Left ventricle myocardium inferior (tissue), 1 donor: ENCODE measurements at places on chromosomes 13 and 19.

DNA sequence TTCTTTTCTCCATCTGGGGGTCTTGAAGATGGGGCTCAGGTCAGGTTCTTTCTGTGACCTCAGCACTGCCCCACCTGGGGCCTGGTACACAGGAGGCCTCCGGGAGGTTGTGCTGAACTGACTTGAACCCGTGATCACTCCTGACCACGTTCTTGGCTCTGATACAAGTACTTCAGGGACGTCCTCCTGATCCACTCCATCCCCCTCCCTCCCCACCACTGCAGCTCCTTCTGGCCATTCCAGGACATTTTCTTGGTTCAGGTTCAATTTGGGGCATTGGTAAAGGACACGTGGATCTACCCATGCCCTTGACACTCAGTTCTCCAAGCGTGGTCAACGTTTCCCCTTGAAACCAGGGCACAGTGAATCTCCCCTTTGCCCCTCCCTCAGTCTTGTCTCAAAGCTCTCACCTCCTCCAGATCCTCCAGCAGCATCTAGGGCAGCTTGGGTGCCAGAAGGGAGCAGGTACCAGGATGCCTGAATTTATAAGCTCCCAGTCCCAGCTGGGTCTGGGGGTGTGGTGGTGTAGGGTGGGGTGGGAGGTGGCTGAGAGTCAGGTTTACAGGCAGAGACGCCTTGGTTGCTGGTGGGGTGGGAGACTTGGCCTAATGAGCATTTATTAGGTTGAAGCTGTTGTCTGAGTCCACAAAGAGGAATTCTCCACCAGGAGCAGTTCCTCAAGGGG lies at the start of gene KLK15:
KLK15 (minus strand) TSS at position 458 of the 685 bp plus-strand sequence. CDS start 2,082 bp downstream, outside the sequence.
- DNase-seq: no peak

GRCh38 chr13:44738463-44738862 lies 162.3 kb upstream of the TSC22D1 start:
- DNase-seq: no peak

DNA sequence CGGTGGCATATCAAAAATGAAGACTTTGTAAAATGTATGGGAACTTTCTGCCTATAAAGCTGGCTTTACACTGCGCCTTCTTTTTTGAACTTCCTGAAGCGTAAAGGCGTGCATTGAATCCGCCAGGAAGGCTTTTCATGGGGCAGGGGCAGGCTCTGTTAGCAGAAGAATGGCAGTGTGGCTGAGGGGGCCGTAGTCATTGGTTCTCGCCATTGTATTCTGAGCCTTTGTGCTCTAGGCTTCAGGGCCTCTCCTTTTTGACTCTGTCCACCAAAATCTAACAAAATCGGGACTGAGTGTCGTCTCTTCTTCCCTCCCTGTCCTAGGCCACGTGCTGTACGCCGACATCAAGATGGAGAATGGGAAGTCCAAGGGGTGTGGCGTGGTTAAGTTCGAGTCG lies 14.1 kb downstream of the PRAM1 start:
- no peak for DNase-seq

GRCh38 chr19:35851213-35852028 lies 883 bp downstream of the NPHS1 start:
- no peak for DNase-seq

DNA sequence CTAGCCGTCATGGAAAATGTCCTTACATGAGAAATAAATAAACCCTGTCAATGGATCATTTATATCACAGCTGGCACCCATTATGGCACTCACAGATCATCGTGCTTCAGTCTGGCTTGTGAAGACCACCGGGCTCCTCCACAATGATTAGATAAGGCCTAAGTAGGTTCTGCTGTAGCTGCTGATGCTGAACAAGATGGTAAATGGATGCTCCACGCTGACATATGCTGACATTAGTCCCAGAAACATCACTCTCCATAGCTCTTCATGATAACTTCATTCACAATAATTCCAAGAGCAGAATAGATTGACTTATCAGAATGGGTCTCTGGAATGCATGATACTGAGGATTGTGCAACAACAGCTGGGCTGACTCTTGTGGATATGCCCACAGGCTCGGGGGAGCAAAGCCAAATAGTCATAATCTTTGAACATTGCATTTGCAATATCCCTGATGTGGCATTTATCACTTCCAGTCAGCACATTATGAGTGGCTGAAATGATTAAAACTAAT lies 63.8 kb upstream of the RXFP2 start:
- DNase-seq: no peak

- no peak for DNase-seq
Observed at GRCh38 chr13:42728507-42729180, 52.7 kb upstream of the FAM216B start.

- DNase-seq: no peak
Observed at GRCh38 chr19:45340232-45340898, at the start of gene KLC3. TSS of gene KLC3 (plus strand) at chr19:45340750. CDS start at chr19:45345542, 4,792 bp downstream.

DNA sequence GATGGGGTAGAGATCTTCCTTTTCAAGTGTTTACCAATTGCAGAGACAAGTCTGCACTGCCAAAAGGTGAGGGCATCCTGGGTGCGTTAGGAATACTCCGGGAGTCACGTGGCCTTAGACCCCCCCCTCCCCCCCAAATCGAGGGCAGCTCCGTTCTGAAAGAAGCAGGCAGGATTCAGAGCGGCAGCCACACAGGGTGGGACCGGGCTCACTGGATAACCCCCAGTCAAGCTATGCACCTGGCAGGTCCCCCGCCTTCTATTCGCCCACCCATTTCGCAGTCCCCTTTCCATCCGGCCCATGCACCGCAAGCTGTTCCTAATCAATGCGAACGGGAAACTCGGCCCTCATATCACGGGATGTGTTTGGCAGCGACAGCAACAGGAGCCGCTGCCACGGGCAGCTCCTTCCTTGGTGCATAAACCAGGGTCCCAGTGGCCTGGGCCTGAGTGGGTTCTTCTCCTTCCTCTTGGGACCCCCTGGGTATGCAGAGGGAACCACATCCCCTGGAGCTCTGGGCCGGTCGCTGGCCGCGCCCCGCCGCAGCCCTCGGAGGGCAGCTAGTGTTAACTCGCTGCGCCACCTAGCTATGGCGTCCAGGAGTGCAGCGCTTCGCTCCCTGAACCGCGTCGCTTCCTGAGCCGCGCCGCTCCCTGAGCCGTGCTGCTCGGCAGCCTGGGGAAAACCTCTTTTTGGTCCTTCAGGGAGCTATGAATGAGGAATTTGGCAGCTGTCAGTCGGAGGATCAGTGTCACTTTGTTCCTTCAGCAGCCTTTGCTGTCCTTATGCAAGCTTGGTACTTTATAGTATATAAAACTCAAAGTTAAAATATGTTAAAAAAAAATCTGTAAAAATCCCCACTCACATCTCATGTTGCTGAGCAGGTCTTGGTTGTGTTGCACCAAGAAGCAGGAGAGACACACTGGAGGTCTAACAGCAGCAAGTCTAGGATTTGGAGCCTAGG lies 41.4 kb downstream of the LYL1 start:
- DNase-seq: peak; percentile 89

DNA sequence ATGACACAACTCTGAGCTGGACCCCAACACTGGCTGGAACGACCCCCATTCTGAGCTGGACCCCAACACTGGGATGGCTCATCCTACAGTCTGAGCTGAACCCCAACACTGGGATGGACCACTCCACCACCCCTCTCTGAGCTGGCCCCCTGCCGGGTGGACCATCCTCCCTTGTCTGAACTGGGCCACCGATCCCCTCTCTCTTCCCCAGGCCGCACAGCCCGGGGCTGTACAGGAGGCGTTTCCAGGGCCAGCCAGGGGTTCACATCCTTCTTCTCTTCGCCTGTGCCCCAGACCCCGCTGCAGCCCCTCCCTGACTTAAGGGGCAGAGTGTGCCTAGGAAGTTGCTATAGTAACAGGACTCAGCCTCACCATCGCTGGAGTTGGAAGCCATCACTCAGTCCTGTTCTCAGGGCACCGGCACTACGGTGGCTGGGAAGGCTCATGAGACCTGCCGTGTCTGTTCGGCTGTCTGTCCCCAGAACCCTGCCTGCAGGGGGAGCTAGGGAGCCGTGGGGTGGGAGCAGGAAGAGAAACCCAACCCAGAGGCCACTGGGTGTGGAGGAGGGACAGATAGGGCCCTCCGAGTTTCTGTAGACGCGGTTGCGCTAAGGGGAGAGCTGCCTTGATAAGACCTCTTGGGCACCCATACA lies 3.7 kb downstream of the PRKACA start:
- peak; percentile 42 for DNase-seq

DNA sequence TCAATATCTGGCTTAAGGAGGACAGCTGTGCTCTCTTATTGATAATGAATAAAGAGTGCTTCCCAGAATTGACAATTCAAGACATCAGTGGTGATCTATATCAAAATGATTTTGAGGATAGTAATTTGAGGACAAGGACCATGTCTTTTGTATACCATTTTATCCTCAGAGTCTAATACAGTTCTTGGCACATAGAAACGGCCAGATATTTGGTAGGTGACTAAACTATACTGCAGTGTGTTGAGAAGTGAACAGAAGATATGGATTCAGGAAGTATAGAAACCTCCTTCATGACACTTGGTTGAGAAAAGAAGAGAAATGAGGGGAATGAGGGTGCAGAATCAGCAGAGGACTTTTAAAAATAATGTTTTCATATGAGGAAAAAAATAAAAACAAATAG lies 16.1 kb upstream of the LMO7 start:
- no peak for DNase-seq

- no peak for DNase-seq
Observed at GRCh38 chr13:93689333-93689732, 462.7 kb downstream of the GPC6 start.

GRCh38 chr19:33133438-33134031 lies 1.6 kb downstream of the WDR88 start:
- DNase-seq: no peak

DNA sequence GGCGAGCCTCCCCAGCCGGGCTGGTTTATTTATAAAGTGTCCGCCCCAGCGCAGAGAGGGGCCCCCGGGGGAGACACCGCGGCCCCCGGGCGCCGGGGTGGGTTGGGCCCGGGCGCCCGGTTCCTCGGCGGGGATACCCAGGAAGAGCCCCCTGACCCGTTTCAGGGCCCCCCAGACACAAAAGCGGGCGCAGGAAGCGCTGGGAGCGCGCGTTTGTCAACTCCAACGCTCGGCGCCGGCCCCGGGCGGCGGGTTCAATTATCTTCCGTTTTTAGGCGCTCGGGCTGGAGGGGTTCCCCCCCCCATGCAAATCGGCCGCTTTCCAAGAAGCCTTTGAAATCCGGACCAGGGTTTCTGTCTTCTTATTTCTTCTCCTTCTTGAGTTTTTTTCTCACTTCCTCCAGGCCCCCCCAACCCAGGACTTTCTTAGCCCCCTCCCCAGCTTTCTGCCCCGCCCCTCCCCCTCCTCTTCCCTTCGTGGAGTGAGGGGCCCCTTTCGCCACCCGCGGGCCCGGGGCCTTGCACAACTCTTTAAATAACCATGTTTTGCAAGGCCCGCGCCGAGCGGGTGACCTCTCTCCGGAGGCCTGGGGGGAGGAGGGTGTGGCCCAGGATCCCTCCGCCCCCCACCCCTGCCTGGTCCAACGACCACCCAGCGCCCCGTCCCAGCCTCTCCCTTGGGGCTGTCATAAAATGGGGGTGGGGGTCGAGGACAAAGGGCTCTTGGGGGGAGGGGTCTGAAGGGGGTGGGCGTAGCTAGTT lies 935 bp downstream of the ARID3A start:
- DNase-seq: peak; percentile 70

DNA sequence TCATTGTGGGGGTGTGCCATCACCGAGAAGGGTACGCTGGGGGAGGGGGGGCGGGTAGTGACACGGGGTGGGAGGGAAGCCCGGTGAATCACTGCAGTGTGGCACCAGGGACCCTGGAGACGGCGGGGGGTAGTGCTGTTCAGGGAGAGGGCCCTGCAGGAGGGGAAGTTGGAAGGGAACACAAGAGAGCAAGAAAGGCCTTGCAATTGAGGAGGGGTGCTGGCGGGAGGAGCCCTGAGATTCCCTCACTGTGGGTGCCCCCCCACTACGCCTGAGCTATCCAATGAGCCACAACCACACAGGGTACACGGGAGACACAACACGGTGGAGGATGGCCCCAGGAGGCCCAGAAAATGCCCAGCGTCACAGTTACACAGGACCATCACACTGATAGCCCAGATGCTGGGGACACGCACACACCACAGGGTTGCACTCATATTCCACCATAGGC lies 516 bp upstream of the ATP1A3 start:
- no peak for DNase-seq

DNA sequence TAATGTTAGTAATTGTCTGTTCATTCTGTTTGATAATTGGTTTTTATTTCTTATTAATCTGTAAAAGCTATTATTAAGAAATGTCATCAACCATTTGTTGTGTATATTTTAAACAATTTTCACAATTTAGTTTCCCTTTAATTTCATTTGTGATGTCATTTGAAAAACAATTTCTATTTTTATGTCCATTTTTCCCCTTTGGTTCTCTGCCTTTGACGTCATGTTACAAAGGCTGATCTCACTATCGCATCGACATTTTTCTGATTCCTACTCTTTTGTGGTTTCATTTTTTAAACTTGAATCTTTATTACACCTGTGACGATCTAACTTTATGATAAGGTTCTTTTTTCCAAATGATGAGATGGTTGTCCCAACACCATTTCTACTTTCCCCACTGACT lies 191.0 kb upstream of the ZNF507 start:
- no peak for DNase-seq

DNA sequence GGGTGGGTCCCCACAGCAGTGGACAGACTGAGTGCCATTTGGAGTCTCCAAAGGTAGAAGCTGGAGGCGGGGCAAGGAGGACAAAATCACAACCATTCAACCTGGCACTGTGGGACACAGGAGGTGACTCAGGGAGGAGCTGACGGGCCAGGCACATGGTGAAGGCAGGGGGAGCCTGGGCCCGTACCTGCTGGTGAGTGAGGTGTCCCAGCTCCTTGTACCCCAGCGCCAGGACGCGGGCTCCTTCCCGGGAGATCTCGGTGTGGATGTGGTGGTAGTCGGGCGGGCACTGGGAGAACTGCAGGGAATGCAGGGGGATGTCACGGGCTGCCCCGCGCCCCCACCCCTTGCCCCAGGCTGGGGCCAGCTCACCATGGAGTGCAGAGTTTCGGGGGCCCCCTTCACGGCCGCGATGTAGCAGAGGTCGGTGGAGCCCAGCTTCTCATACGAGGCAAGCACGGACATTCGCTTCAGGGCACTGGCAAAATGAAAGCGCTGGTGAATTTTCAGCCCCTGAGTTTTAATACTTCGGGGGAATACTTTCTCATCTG lies 9.8 kb downstream of the ATP13A1 start:
- DNase-seq: no peak

DNA sequence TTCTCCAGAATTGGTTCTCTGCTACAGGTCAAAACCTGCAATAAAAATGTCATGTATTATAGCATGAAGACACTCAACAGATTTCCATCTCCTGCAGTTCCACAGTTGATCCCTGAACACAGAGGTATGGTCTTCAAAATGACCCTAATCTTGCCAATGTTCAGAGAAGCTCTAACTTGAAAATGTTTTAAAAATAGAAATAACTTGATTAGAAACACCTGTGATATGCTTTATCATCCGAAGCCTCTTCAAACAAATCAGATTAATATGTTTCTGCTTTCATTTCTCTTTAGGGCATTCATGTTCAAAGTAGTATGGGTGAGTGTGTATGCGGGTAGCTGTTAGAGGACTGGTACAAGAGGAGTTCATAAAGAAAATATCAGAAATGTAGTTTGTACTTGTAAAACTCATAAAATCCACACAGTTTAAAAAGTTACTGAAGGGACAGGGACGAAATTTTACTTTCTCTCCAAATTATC lies 60.4 kb downstream of the KCNRG start:
- DNase-seq: no peak
